ENCODE measurements at places on chromosomes 7 and 10.

DNA sequence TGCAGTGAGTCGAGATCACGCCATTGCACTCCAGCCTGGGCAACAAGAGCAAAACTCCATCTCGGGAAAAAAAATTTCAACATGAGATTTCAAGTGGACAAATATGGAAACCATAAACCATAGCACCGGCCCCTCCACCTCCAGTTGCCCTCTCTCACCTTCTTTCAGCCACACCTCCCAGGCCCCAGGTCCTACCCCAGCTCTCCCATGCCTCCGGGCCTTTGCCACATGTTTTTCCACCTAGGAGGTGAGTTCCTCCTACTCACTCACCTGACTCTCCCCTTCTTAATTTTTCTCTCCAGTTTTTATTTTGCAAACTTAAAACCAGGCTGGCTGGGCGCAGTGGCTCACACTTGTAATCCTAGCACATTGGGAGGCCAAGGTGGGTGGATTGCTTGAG, 13.7 kb upstream of the CLDN4 start:
- no peak for DNase-seq

DNA sequence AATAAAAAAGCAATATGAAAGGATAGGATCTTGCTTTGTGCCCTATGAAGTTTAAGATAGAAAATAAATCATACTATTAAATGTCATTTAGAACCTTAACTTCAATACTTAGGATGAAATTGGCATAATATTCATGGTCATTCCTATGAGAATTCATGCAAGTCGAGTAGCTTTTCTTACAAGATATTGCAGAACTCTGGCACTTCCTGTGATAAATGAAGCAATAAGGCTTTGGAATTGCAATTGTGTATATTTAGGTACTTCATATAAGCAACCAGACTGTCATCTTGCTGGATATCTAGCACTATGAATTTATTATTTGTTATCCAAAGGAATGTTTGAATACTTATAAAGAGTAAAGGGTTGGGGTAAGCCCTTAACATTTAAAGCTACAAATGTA, 116.5 kb downstream of the ZNF438 start:
- DNase-seq: no peak

DNA sequence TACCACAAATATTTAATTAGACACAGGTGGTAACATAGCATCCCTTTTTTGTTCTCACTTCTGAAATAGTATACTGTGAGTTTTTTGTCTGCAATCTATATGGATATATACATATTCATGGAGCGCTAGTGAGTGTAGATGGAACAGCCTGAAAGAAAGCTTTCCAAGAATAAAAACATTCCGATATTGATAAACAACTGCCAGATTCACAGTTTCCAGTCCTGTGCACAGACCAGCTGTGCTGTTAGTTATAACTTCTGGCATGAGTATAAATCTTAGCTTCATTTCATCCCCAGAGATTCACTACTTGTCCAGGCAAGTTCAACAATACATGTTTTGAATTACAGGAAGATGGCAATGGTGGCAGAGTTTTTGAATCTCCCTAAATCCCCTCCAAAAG, 467.1 kb upstream of the STEAP1 start:
- DNase-seq: no peak

DNA sequence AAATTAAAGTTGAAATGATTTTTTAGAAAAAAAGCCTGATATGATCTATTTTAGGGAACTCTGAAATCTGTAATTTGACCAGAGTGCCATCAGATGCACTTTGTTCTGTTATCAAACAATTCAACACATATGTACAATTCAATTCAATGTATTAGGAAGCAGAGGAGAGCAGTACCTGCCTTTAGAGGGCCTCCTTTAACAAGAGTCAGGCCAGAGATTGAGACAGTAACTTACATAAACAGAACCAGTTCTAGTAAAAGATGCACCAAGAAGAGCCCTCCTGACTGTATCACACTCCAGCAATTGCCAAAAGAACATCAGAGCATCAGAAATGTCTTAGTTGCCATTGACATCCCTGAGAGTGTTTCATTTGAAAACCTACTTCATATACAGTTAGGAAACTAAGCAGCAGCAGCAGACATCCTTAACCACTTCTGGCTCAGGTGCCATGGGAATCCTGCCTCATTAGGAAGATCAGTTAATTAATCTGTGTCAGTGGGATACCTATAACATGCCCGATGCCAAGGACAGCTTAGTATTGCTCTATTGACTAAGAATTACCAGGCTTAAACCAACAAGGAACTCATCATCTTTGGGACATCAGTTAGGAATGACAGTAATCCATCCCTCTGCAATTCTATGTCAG, 1222.6 kb upstream of the LRRN3 start:
- no peak for DNase-seq

- DNase-seq: no peak
These were observed 74.0 kb downstream of the GPR141 start for GRCh38 chr7:37757563-37757962.

GRCh38 chr10:60963441-60964256, 19.7 kb upstream of the RHOBTB1 start:
- DNase-seq: no peak

- no peak for DNase-seq
These were observed 35.5 kb upstream of the PARD3 start for GRCh38 chr10:34850558-34850957.

DNA sequence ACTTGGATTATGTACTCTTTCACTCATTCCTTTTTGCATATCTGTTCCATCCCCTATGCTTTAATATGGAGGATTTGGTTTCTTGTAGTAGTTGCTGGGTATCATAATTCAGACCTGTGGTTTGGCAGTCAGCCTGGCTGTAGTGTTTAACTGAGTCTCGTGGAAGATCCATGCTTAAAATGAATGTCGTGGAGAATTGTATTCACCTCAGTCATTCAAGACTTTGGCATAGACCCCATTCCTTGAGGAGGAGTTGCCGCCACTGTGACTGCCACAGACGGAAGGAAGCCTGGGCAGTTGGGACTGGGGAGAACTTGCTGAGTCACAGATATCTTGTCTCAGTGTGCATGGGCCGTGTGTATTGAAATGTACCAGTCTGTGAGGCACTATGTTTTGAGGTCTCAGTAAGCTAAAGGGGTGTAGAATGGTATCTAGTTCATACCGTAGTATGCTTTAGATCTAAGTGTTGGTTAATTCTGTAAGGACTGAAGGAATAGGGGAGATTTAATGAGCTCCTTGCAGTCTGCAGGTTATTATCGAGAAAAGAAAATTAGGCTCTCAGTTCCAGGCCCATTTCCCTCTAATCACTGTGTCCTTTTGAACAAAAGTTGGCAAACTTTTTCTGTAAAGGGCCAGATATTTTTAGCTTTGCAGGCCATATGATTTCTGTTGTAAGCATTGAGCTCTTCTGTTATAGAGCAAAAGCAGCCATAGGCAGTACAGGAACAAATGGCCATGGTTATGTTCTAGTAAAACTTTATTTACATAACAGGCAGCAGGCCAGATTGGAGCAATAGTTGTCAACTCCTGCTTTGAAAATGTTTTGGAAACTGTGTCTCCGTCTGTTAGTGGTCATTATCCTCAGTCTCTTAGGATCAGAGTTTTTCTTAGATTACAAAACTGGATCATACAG, 76.8 kb downstream of the TPST1 start:
- DNase-seq: no peak
